Stomach (tissue), 19 donors: ENCODE measurements at places on chromosomes 2 and 18.

DNA sequence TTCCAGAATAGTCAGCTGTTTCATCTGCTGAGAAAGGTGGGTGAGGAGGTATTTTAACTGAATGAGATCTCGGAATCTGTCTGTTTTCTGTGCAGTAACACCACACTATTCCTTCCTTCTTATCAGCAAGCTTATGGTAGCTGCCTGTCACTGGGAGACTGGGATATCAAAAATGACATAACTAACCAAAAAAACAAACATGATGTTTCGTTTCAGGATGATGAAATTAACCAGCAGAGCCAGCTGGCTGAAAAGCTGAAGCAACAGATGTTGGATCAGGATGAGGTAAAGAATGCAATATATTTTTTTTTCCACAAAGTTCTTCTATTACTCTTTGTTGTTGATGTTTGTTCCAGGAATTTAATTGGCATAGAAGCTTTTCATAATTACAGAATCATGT is 59.8 kb upstream of the LYPD6B start:
- no peak for DNase-seq

GRCh38 chr2:172223601-172224054 is 120.9 kb upstream of the DLX2 start:
- no peak for DNase-seq

- no peak for DNase-seq
Measured at GRCh38 chr18:37608876-37609275, 43.3 kb upstream of the CELF4 start.

DNA sequence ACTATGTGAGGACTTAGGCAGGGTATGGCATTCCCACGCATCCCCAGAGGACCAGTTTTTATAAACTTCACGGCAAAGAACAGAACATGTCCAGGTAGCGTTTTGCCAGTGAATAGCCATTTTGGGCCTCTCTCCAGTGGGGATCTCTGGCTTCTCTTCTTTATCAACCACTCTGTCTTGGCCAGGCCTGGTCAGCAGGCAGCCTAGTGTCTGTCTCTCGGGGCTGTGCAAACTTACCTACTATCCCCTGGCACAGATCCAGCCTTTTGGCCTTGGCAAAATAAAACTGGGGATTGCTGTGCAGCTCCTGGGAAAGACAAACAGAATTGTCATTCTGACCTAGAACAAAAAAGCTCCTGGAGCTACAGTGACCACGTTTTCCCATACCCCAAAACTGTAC is 14.5 kb downstream of the CAPN14 start:
- DNase-seq, result no peak
